ENCODE measurements at places on chromosomes 1 and 21.

GRCh38 chr1:157773493-157774350, 3.2 kb downstream of the FCRL2 start:
- DNase-seq, result no peak

GRCh38 chr1:153791648-153792253, 16.5 kb downstream of the SLC27A3 start:
- no peak for DNase-seq

DNA sequence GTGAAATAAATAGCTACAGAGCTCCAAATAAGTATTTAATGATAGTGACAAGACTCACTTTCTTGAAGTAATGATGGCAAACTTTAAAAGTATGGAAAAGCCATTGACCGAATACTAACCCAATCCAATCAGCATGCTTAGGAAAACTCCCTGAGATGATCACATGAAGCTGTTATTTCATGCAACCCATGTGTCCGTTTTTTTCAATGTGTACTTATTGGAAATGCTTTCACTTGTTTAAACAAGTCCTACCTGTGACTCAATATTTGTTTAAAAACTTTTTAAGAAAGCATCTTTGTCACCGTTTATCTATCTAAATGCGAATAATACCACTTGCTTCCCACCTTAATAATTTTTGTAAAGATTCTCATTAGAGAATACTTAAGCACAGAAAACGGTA, 185.8 kb downstream of the NRIP1 start:
- no peak for DNase-seq

DNA sequence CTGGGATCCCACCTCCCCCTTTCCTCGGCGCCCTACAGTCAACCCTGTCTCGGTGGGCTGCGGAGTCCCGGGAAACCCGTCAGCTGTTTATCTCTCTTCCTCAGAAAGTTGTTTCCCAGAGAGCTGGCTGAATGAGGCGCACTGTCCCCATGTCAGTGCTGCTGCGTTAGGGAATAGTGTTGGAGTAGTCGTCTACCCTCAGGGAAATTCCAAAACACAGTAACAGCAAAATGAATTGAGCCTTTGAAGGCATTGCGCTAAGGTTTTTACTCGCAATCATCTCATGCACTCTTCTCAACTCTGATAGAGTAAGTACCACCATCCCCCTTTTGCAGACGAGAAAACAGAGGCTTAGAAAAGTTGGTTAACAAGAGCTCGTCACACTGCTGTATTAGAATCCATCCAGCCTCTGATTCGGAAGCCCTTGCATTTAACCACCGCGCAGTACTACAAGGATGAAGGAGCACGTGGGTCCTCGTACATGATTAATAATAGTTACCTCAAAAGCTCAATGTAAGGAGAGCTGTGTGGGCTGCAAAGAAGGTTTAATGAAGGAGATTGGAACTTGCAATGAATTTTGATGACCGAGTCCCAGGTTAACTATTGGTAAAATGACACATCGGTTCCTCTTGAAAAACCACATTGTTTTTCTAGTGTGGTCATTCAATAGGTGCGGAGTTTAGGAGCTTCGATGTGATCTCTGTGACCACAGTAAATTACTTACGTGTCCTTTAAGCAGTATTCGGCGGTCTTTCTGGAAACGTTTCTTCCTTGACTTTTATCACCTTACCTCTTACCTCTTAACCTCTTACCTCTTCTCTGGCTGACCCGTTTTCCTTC, 788 bp upstream of the EDEM3 start:
- DNase-seq, result peak; percentile 5

- no peak for DNase-seq
Observed at GRCh38 chr1:239392271-239392670, 5.9 kb downstream of the CHRM3 start.

- DNase-seq, result no peak
Observed at GRCh38 chr1:14896381-14897079, 257.0 kb upstream of the TMEM51 start.

DNA sequence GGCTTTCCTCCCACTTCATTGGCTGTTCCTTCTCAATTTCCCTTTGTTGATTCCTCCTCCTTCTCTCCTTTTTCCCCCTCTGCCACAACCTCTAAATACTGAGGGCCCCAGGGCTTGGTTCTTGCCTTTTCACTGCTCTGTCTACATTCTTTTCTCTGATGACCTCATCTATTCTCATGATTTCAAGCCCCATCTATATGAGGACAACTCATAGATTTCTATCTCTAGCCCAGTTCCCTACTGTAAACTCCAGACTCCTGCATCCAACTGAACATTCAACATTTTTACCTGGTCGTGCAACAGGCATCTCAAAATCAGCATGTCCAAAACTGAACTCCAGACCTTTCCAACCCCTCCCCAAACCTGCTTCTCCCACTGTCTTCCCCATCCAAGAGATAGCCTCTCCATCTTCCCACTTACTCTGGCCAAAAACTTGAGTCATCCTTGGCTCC, 11.5 kb upstream of the SLC9A1 start:
- no peak for DNase-seq

DNA sequence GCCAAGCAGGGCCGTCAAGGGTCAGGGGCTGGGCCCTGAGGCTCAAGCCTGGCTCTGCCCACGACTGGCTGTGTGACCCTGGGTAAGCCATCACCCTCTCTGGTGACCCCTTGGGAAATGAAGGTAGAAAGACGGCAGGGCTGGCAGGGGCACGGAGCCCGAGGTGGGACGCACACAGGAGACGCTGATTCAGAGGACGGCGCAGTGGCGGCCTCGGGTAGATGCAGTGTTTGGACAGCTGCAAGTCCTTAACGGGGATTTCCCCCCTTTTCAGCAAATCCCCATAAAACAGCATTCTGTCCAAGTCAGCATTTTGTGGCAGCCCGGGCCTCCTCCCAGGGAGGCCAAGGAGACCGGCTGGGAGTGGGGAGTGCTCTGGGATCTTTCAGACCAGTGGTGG, 16.7 kb downstream of the COL8A2 start:
- no peak for DNase-seq

DNA sequence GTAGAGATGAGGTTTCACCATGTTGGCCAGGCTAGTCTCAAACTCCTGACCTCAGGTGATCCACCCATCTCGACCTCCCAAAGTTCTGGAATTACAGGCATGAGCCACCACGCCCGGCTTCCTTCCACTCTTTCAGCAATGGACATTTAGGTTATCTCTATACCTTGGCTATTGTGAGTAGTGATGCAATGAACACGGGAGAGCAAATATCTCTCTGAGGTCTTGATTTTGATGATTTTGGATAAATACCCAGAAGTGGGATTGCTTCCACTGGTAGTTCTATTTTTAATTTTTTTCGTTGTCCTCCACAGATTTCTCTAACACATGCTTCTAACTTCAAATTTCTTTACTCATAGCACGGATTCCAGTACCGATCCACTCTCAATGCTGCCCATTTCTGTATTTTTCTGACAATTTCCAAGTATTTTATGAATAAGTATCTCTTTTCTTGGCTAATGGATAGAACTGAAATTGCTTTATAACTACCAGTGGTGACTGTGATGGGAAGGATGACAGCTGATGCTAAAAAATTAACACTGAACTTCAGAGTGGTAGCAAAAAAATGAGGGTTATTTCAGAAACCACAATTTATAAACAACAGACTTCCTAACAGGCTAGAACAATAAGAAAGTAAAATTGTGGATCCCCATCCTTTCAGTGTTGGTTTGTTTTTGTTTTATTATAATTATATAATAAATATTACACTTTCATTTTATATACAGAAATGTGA, 327.5 kb upstream of the RUNX1 start:
- DNase-seq, result no peak

DNA sequence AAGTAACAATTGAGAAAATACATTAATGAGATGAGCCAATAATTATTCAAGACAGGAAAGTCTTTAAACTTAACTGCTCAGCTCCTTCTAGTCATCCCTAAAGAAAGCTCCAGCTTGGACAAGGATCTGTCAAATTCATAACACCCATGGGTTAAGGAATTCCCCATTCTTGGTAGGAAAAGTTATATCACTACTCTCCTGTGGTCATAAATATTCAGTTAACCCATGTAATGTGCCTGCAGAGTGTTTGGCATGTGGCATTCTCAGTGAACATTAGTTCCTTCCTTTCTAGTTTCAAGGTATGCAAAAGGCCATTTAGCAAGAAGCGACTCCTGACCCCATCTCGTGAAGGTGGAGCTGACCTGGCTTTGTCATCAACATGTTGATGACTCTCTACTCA, 76.7 kb upstream of the VCAM1 start:
- DNase-seq, result no peak

- no peak for DNase-seq
Observed at GRCh38 chr1:182183606-182184005, 122.1 kb upstream of the ZNF648 start.

- DNase-seq, result no peak
Observed at GRCh38 chr21:33893917-33894316, 21.7 kb downstream of the ATP5PO start.

DNA sequence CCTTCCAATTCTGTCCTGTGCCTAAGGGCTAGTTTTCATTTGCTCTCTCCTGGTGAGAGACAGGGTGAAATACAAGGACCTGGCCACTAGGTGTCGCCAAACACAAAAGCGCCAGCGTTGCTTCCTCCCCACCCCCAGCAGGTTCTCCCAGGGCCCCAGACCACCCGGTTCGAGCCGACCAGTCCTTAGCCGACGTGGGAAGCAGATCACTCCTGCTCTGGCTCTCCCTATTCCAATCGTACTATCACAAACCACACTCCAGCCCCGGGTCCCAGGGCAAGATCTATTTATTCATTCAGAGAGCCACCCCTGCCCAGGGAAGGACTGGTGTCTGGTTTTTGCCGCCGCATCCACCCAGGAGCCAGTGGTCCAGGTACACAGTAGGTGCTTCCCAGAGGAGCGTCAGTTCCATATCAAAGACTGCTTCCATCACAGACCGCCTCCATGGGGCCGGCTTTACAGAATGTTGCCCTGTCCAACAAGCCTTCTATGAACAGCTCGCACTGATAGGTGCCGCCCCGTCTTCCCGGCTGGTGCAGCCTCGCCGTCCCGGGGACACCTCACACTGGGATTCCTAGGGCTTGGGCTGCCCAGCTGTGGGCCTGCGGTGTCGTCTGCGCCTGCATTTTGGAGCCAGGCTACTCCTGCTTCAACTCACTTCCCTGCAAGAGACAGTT, 35.0 kb downstream of the CTNNBIP1 start:
- peak; percentile 56 for DNase-seq

DNA sequence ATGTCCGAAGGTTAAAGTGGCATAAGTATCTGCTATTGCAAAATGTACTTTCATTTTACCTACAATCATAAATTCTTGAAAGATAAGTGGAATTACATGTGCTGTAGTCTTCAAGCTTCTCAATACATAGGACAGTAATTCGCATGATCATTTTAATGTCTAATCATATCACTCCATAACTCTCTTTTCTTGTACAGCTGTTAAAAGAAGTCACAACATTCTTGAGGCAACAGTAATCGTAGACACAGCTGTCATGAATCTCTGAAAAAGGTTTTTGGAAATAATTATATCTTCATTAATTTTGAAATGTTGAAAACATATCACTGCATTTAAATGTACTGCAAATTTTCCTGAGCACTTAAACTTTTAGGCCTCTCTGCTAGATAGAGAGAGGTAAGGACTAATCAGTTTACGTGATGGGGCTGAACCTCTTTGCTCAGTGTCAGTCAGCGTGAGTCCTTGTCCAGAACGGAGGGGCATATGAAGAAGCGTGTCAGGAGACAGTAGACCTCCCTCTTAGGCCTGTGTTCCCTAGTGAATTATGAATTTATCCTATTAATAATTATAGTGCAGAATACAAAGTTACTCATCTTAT, 133.4 kb downstream of the NEK7 start:
- no peak for DNase-seq

Measured in stimulated activated CD4-positive, alpha-beta T cell treated with anti-CD3 and anti-CD28 coated beads, Interleukin-1b, Interleukin-23, amount 100 ng/mL, for 24 hours (primary cell).